ENCODE measurements at places on chromosomes 12 and 14. TPM values are rescaled to one million over a fixed set of nuclear protein-coding genes. Genes with fewer than 3 reads are reported as not detected.

The SOAT2 gene
- total RNA-seq = 0.04 TPM

The NUAK1 gene
- total RNA-seq = 8.0 TPM

The PLEKHD1 gene
- 0.53 TPM for total RNA-seq

The PLEKHH1 gene
- total RNA-seq = 0.75 TPM

The SLC24A4 gene
- 1.8 TPM for total RNA-seq

The TAS2R42 gene
- not detected for total RNA-seq

The PLA2G1B gene
- total RNA-seq = 0.75 TPM

The ZC3H14 gene
- 39.1 TPM for total RNA-seq

The TMEM229B gene
- total RNA-seq = 0.40 TPM

The OR8S1 gene
- not detected for total RNA-seq

The TSPAN19 gene
- 0.04 TPM for total RNA-seq

The ADCY6 gene
- total RNA-seq = 25.6 TPM

The C12orf54 gene
- 0.31 TPM for total RNA-seq

The RBP5 gene
- total RNA-seq = 0.49 TPM

The KRT78 gene
- total RNA-seq = not detected

The ST8SIA1 gene
- 6.9 TPM for total RNA-seq

The ZBTB39 gene
- total RNA-seq = 5.0 TPM

The GLT8D2 gene
- 68.9 TPM for total RNA-seq

The SERPINA10 gene
- total RNA-seq = not detected

The BIN2 gene
- total RNA-seq = 1.8 TPM

The DHRS2 gene
- total RNA-seq = 0.09 TPM

The ANO2 gene
- 3.4 TPM for total RNA-seq

The TAS2R14 gene
- 2.5 TPM for total RNA-seq

The PZP gene
- total RNA-seq = 0.40 TPM

The CFAP54 gene
- total RNA-seq = 0.35 TPM

The NRXN3 gene
- total RNA-seq = 0.49 TPM

The MAP1LC3B2 gene
- total RNA-seq = 0.71 TPM

The MANSC4 gene
- total RNA-seq = not detected

The PLEKHG7 gene
- total RNA-seq = 0.18 TPM

The ASB2 gene
- 32.3 TPM for total RNA-seq

The MIPOL1 gene
- total RNA-seq = 10.5 TPM

The OLR1 gene
- 0.13 TPM for total RNA-seq

The AGAP2 gene
- total RNA-seq = 3.2 TPM

The BHLHE41 gene
- total RNA-seq = 1.6 TPM

The C1S gene
- total RNA-seq = 91.1 TPM

The GALNT8 gene
- 5.5 TPM for total RNA-seq

The ZNF140 gene
- 18.8 TPM for total RNA-seq

The SLC7A8 gene
- total RNA-seq = 4.2 TPM

The GARIN6 gene
- not detected for total RNA-seq

The RNU4-1 gene
- total RNA-seq = 636 TPM

The FGF23 gene
- 0.04 TPM for total RNA-seq

The NFE2 gene
- total RNA-seq = 1.6 TPM

The TMEM132C gene
- total RNA-seq = 0.89 TPM

The MMP17 gene
- total RNA-seq = 4.0 TPM

The LRRK2 gene
- total RNA-seq = 5.9 TPM

The GALNT9 gene
- 0.93 TPM for total RNA-seq

All from muscle of leg (tissue), 16 donors.